Ovary (tissue), 10 donors: ENCODE measurements at places on chromosomes 7 and 10. TPM values are rescaled to one million over a fixed set of nuclear protein-coding genes. Genes with fewer than 3 reads are reported as not detected.

UCN3 gene
- total RNA-seq: not detected

TMEM213 gene
- total RNA-seq: not detected

NACAD gene
- 21.6 TPM for total RNA-seq

- DNase-seq: no peak
- H3K27me3 ChIP-seq: no peaks in the 10 kb centered on the region
- no peaks in the 10 kb centered on the region for H3K4me1 ChIP-seq
- no peak overlapping the region for H3K27ac ChIP-seq
- H3K4me3 ChIP-seq: no peak overlapping the region
Measured at GRCh38 chr7:4468320-4469102, 213.6 kb upstream of the FOXK1 start.

DNA sequence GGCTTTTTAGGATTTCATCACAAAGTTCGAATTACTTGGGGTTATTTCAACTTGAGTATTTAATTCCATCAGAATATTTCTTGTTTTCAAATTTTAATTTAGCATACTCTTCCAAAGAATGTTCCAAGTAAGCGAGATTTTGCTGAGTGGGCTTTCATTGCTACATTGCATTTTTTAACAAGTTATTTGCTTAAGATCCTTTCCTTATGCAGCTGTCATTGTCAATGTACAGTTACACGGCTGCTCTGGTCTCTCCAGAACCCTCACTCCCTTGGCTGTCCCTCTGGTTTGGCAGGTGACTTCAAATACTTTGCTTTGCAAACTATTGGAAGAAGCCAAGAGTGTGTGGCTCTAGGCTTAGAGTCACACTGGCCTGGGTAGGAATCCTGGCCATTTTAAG, 80.0 kb downstream of the CFAP58 start:
- H3K4me3 ChIP-seq: no peak overlapping the region
- no peaks in the 10 kb centered on the region for H3K27me3 ChIP-seq
- no peaks in the 10 kb centered on the region for H3K4me1 ChIP-seq
- H3K36me3 ChIP-seq: no peaks in the 10 kb centered on the region
- DNase-seq: no peak
- H3K27ac ChIP-seq: no peak overlapping the region

- H3K27me3 ChIP-seq: no peaks in the 10 kb centered on the region
- H3K4me1 ChIP-seq: peaks cover 1% of the 10 kb centered on the region
- DNase-seq: no peak
- H3K4me3 ChIP-seq: no peak overlapping the region
- no peak overlapping the region for H3K27ac ChIP-seq
Measured at GRCh38 chr7:102840404-102840803, 72.4 kb upstream of the LRRC17 start.

DNA sequence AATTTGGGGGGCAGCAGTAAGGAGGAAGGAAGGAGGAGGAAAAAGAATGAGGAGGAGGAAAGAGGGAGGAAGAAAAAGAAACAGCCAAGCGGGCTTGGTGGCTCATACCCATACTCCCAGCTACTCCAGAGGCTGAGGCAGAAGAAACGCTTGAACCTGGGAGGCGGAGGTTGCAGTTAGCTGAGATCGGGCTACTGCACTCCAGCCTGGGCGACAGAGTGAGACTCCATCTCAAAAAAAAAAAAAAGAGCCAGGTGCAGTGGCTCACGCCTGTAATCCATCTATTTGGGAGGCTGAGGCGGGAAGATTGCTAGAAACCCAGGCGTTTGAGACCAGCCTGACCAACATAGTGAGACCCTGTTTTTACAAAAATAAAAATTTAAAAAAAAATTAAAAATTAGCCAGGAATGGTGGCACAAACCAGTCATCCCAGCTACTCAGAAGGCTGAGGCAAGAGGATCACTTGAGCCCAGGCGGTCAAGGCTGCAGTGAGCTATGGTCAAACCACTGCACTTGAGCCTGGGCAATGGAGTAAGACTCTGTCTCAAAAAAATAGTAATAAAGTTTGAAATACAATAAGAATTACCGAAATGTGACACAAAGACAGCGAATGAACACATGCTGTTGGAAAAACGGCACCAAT, 14.1 kb upstream of the CRCP start:
- no peak for DNase-seq
- H3K27ac ChIP-seq: peak overlapping the region; percentile 78
- H3K36me3 ChIP-seq: no peaks in the 10 kb centered on the region
- H3K4me1 ChIP-seq: no peaks in the 10 kb centered on the region
- H3K27me3 ChIP-seq: no peaks in the 10 kb centered on the region

- no peak overlapping the region for H3K27ac ChIP-seq
- H3K4me1 ChIP-seq: no peaks in the 10 kb centered on the region
- no peak for DNase-seq
- H3K36me3 ChIP-seq: no peaks in the 10 kb centered on the region
- no peaks in the 10 kb centered on the region for H3K27me3 ChIP-seq
Measured at GRCh38 chr7:148906707-148907498, 22.8 kb upstream of the EZH2 start.

GRCh38 chr7:129836983-129837382, 115.8 kb downstream of the UBE2H start:
- H3K27ac ChIP-seq: no peak overlapping the region
- no peak for DNase-seq
- no peak overlapping the region for H3K4me3 ChIP-seq
- H3K4me1 ChIP-seq: peaks cover 12% of the 10 kb centered on the region
- no peaks in the 10 kb centered on the region for H3K36me3 ChIP-seq

GRCh38 chr10:28663576-28664368, 13.5 kb upstream of the BAMBI start:
- H3K27me3 ChIP-seq: no peaks in the 10 kb centered on the region
- DNase-seq: peak; percentile 90
- H3K27ac ChIP-seq: no peak overlapping the region
- H3K36me3 ChIP-seq: no peaks in the 10 kb centered on the region
- H3K4me3 ChIP-seq: no peak overlapping the region
